ENCODE measurements at places on chromosomes 2 and 18.

DNA sequence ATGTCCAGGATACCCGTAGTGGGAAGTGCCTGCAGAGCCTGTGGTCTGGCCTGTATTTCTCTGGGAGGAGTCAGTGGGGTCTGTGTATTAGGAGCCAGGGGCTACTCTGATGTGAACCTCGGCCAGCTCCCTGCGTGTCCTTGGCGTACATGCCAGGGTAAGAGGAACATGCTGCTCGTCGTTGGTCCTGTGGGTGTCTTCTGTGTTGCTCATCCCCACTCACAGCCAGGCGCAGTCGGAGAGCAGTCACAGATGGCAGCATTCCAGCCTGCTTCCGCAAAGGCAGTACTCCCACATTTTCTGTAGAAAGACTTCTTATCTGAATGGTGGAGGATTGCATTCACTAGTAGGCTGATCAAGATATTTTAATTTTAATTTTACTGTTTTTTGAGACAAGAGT, 84.9 kb downstream of the DGKD start:
- ATAC-seq: no peak

DNA sequence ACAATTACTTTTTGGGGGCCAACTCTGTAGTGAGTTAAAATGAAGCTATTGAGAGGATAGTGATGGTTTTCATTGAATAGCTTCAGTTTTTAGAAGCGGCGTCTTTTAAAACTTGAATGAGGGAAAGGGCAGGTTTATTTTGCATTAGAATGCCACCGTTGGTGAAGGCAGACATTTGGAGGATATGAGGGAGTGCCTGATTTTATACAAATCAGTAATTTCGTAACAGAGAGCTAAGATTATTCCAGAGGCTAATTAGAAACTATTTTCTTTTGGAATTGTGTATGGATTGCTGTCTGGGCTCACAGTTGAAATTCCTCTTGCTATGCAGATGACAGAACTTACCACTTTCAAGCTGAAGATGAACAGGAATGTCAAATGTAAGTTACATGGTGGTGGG, 67.6 kb downstream of the ITGB1BP1 start:
- no peak for ATAC-seq

DNA sequence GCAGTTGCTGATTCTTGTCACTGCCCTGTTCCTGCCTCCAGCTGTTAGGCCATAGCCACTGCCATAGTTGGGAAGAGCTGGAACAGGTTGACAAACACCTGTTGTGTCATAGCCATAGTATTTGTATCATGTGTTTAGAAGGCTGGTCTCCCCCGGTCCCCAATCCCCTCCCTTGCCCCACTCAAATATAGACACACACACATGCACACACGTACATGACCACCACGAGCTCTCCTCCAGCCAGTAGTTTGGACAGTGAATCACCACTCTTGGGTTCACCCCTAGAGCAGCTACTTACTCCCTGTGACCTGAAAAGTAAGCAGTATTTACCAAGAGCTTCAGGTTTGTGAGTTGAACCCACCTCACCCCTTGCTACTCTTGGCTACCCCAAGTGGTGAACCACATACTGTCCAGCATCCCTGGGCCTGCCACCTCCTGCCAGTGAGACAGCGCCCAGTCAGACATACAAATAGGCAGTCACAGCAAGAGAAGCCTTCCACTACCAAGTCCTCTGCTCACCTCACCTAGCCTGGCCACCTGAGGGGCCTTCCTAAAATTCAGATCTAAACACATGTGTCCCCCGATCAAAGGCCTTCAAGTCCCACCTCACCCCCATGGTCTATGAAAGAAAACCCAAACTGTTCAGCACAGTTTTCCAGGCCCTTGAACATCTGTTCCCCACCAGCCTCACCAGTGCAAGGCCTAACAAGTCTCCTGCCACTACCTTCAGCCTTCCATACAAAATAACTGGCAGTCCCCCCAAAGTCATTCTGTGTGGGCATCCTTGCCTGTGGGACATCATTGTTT, 7.1 kb downstream of the PCBP1 start:
- peak; percentile 56 for ATAC-seq

DNA sequence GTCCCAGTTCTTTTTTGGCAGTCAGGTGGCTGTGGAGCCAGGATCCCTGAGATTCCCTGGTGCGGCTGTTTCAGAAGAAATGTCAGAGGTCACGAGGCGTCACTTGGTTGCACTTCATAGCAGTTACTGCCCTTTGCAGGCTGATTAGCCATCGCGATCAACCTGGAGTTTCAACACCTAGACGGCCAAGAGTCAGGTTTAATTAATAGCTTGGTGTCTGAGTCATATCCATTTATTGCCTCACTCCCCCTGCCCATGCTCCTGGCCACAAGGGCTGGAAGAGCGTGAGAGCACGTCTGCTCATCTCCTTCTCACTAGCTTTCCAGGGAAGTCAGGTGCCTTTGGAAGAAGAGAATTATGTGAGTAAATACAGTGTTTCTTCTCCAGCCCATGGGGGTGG, 552.3 kb downstream of the TSN start:
- ATAC-seq: no peak

- no peak for ATAC-seq
These were observed 1603.6 kb upstream of the NXPH2 start for GRCh38 chr2:140383781-140384180.

GRCh38 chr2:82796132-82796531, 1662.9 kb downstream of the SUCLG1 start:
- no peak for ATAC-seq

- ATAC-seq: no peak
These were observed 51.4 kb downstream of the MREG start for GRCh38 chr2:215961981-215962380.

- ATAC-seq: no peak
These were observed 118.1 kb upstream of the MSH6 start for GRCh38 chr2:47664817-47665216.

DNA sequence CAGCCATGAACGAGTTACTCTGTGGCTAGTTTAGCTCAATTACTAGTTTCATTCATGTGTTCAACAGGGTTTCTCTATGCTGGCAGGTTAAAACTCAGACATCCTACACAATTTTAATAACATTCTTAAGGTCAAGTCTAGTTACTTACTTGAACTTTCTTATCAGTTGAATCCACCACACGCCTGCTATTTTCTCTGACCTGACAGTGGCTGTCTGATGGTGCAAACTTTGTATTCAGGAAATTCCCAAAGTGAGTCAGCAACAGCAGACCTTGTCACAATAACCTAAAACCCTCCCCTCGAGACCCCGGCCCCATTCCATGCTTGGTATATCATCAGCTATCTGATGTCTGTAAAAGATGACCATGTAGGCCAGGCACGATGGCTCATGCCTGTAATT, 20.8 kb upstream of the CIDEA start:
- ATAC-seq: no peak

DNA sequence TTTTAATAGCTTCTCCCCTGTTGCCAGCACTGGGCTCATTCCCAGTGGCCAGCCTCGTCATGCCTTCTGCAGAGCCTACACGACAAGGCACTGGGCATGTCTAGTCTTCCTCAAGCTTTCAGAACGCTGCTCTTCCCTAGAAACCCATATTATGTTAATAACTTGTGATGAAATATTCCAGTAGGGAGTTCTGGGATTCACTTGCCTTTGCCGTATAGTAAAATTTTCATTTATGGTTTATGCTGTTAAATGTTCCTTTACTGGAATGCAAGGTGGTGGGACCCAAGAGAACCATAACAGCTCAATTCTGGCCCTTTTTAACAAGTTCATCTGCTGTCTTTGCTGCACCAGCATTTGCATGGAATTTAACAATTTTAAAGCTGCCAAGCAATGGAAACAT, 45.5 kb upstream of the SLC14A1 start:
- ATAC-seq: no peak

DNA sequence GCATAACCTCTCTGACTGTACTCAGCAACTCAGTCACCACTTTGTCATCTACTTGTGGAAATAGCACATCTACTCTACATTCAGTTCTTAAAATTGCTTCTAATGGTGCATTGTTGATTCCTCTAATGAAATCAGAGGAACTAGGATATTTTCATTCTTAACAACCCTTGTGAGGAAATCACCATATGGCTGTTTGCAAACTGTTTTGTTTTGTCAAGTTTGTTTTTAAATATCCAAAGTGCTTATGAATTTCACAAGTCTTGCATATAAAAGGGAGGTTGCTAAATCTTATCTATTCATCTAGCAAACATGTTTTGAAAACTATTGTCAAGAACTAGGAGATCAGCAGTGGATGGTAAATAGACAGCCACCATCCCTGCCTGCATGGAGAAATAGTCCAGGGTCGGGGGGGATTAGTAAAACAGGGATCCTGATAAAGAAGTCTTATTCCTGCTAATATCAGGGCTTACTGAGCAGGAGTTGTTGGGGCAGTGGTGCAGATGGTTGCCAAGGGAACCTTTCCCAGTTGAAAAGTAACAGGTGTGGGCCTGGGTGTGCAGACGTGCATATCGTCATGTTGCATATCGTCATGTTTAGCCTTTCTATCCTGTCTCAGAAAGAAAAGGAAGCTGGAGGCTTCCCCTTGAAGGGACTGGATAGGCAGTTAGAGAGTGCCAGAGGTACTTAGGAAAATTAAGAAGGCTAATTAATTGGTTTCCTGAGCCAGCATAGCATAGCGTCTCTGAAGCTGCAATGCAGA, 7.5 kb upstream of the MYO3B start:
- ATAC-seq: no peak

GRCh38 chr2:8631465-8632005, 50.3 kb upstream of the ID2 start:
- no peak for ATAC-seq

GRCh38 chr2:236175548-236176150, 7.5 kb upstream of the GBX2 start:
- no peak for ATAC-seq

- ATAC-seq: peak; percentile 78
These were observed 129.2 kb downstream of the IKZF2 start for GRCh38 chr2:213021971-213022899.

- ATAC-seq: peak; percentile 40
These were observed 71.4 kb downstream of the FTCDNL1 start for GRCh38 chr2:199779589-199779988.

DNA sequence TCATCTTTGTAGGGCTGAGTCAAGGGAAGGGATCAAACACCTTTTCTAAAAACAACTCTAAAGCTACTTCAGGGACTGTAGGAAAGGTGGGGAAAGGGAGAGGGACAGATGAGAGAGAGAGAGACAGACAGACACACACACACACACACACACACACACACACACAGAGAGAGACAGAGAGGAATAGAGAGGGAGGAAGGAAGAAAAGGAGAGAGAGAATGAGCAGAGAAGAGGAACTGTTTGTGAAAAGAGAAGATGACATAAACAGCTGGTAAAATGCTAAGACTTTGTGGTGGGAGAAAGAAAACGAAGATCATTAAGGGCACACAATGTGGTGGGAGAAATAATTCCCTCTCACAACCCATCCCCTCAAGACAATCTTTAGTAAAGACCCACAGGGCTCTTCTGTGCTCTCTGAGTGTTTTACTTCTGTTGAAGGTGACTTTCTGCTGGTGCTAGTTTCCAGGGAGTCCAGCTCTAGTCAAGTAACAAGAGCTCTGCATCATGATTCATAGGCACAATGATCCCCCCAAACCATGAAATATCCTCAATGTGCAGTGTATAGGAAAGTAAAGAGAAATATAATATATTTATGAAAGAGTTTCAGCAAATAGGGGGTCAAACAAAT, 77.2 kb upstream of the STK17B start:
- peak; percentile 35 for ATAC-seq

Measured in stimulated activated memory B cell treated with anti-CD40 and anti-IgM and Interleukin-4, amounts not matched to agents 10 μg/mL and 1 μg/mL and 100 μg/mL, for 72 hours (primary cell).